ENCODE measurements at places on chromosomes 13 and 19.

DNA sequence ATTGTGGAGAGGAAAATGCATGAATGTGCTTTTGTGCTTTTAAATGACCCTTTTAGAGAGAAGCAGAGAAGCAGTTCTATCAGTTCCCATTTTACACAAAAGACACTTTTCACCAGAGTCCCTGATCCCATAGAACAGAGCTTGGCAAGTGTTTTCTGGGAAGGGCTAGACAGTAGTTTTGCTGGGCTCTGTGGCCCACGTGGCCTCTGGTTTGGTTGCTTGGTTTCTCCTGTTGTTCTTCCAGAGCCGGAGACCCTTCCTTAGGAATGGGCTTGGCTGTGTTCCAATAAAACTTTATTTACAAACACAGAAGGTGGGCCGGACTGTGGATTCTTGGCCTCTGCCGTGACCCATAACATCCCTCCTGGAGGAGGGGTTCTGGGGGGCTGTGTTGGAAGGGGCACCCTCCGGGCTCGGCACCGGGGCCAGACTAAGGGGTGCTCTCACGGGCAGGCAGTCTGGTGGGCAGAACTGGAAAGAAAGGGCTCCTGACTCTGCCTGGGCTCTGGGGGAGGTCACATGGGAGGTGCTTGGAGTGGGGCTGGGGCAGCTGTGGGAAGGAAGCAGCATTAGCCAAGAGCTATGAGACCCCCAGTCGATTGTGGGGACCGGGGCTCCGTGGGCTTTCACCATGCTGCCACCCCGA, 3.2 kb downstream of the SPPL2B start:
- no peak for DNase-seq

GRCh38 chr19:11578258-11579142, 1.1 kb upstream of the ACP5 start:
- no peak for DNase-seq

DNA sequence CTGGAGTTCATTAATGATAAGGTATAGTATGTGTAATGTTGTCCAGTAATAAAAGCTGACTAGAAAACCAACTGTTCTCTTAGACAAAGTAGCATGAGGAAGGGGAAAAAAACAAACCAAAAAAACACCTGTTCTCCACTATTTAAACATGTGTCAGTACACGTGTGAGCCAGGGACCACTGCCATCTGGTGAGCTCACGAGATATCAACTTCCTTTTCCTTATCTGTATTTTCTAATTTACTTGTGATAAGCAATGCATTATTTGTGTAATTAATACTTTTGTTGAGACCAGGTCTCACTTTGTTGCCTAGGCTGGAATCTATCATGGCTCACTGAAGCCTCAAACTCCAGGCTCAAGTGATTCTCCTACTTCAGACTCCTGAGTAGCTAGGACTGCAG, 4.3 kb upstream of the SIX5 start:
- DNase-seq, result no peak

GRCh38 chr13:96202315-96202714, 112.4 kb downstream of the HS6ST3 start:
- DNase-seq, result no peak

DNA sequence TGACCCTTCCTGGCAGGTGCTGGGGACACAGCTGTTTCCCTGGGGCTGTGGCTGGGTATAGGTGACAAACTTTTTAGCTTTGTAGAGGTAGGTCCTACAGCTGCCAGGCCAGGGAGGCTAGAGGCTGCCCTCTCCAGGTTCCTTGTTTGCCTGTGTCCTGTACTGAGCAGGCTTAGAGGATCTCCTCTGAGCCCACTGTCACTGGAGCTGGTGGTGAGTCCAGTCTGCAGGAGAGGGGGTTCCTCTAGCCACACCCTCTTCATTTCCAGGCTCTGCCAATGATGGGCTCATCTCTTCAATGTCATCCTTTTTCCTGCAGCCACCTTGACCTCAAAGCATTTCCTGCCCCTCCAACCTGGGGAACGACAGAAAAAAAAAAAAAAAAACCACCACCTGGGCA, 12.6 kb upstream of the RAB11B start:
- no peak for DNase-seq

DNA sequence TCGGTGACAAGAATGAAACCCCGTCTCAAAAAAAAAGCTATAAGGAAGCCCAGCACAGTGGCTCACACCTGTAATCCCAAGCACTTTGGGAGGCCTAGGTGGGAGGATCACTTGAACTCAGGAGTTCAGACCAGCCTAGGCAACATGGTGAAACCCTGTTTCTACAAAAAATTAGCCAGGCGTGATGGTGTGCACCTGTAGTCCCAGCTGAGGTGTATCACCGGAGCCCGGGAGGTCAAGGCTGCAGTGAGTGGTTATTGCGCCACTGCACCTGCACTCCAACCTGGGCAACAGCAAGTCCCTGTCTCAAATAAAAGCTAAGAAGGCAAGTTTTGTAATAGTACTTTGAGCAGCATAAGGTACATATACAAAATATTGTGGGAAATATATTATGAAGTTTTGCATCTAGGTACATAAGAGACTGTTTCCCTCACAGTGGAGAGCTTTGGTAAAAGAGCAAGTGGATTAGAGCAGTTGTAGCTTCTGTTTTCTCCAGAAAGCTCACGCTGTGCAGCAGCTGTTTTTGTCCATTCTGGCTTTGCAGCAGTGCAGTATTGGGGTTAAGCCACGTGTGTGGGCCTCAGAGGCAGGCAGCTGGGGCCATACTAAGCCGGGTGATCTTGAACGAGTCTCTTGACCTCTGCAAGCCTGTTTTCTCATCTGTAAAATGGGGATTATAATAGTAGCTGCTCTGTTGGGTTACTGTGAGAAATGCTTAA, 35.4 kb downstream of the ARHGAP35 start:
- DNase-seq, result no peak

DNA sequence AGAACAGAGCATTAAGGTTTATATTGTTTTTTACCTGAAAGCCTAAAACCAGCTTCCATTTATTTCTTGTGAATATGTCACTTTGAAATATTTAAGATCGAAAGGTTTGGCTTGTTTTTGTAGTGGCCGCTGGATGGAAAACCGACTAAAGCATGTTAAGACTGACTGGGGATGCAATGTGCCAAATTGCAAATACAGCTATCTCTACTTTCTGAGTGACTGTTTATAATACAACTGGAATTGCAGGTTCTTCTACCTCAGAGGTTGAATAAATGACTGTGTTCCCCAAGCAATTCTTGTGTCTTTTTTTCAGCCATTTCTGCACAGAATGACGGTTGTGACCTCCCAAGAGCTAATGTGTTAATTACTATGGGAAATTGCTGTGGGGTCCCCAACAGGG, 50.0 kb upstream of the TMTC4 start:
- no peak for DNase-seq

DNA sequence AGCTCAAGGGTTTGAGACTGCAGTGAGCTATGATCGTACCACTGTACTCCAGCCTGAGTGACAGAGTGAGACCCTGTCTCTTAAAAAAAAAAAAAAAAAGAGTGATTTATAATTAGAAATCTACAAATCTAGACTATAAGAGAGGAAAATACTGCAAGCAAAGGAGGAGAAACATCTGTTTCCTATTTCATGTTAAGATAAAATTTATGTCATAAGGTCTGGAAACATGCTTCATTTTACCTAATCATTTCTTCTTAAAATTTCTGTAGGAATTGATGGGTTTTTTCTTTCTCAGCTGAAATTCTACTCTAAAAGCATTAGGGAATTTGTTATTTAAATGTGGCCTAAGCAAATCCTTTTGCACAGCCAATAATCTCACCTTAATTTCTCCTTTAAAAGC, 53.2 kb downstream of the C13orf42 start:
- no peak for DNase-seq

GRCh38 chr19:28864024-28864503, 348.9 kb downstream of the UQCRFS1 start:
- DNase-seq, result no peak

DNA sequence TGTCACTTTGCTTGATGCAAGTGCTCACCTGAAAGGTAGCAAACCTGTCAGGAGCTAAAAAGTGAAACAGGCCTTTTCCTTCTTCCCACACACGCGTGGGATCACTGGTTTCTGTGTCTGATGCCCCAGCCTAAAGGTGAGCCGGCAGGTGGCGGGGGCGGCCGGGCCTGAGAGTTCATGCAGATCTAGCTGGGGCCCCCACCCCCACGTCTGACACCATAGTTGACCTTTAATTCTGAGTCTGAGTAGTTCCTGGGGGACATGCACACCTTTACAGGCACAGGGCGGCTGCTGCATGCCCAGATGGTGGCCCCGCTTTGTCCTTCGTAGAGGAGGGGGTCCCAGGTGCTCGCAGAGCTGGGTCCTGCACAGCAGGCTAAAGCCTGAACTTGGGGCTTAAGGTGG, 345.3 kb downstream of the TEX29 start:
- no peak for DNase-seq

GRCh38 chr19:32866564-32867265, 2.9 kb downstream of the SLC7A9 start:
- no peak for DNase-seq

DNA sequence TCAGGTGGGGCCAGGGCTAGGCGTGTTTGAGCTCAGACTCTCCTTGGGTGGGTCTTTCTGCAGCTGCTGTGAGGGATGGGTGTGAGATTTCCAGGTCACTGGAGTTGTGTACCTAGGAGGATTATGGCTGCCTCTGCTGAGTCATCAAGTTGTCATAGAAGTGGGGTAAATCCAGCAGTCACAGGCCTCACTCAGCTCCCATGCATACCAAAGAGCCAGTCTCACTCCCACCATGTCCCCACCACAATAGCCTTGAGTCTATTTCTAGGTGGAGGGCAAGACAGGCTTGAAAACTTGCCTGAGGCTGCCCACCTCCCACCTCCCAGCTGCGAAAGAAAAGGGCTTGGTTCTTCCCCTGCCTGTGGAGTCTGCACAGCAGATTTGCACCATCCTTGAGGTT, 194.0 kb upstream of the PCDH17 start:
- DNase-seq, result no peak

- no peak for DNase-seq
Observed at GRCh38 chr19:3603121-3603811, 3.4 kb downstream of the TBXA2R start.

DNA sequence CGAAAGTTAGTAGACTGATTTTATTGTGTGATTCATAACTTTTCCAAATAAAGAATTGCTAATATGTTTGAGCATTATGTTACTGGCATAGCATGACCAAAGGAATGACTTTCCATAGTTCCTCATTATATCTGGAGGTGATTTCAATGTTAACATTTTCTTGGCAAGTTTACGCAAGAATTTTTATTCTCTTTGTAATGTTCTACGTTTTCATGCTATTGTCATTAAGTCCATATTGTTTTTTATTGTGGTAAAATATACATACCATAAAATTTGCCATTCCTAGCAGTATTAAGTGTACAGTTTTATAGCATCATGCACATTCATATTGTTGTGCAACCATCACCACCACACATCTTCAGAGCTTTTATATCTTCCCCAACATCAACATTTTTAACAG, 14.8 kb downstream of the KCTD12 start:
- no peak for DNase-seq

GRCh38 chr13:98823442-98823841, 71.0 kb upstream of the SLC15A1 start:
- DNase-seq, result no peak

DNA sequence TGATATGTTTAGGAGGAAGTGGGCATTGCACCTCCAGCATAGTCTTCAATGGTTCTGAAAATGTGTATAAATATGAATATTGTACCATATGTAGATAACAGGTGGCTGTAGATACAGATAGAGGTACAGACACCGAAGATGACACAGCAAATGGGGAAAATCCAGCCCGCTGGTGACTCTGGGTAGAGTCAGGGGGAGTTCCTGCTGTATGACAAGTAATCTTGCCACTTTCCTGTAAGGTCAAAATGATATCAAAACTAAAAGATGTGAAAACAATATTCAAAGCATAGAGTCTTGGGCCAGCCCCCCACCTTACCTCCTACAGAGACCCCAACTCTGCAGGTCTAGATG, 17.8 kb downstream of the C2CD4C start:
- DNase-seq, result no peak

GRCh38 chr19:50658441-50659317, 9.4 kb downstream of the C19orf81 start:
- peak; percentile 84 for DNase-seq

GRCh38 chr19:13869281-13869680, 7.7 kb upstream of the NANOS3 start:
- DNase-seq, result no peak

DNA sequence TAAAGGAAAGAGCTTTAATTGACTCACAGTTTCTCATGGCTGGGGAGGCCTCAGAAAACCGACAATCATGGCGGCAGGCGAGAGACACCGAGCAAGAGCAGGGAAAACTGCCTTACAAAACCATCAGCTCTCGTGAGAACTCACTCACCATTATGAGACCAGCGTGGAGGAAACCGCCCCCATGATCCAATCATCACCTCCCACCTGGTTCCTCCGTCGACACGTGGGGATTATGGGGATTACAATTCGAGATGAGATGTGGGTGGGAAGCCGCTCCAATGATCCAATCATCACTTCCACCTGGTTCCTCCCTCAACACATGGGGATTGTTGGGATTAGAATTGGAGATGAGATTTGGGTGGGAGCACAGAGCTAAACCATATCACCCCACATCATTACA, 293.9 kb downstream of the ABCC4 start:
- no peak for DNase-seq

- DNase-seq, result no peak
Observed at GRCh38 chr13:108795841-108796240, 166.4 kb downstream of the MYO16 start.

GRCh38 chr13:58097831-58098230, 466.3 kb downstream of the PCDH17 start:
- DNase-seq, result peak; percentile 3

- no peak for DNase-seq
Observed at GRCh38 chr19:44596428-44597130, 16.8 kb upstream of the IGSF23 start.

GRCh38 chr13:51044023-51044665, 66.9 kb downstream of the C13orf42 start:
- no peak for DNase-seq

- DNase-seq, result no peak
Observed at GRCh38 chr13:102817907-102818306, 19.0 kb downstream of the BIVM start.

- peak; percentile 39 for DNase-seq
Observed at GRCh38 chr13:29548722-29549121, 46.8 kb downstream of the SLC7A1 start.

DNA sequence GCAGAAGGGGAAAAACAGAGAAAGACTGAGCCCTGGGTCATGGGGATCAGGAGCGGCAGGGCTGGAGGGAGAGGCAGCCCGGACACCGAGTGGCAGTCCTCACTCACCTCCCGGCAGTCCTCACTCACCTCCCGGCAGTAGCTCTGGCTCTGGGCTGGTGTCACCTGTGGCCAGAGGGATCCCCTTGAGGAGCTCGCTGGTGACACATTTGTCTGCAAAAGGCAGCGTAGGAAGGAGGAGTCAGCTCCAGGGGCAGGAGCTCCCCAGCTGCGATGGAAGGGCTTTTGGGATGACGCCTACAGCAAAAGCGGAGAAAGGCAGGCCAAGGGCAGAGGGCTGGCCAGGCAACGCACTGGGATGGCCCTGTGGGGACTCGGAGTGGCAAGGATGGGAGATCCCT, 739 bp downstream of the EIF3G start:
- no peak for DNase-seq

DNA sequence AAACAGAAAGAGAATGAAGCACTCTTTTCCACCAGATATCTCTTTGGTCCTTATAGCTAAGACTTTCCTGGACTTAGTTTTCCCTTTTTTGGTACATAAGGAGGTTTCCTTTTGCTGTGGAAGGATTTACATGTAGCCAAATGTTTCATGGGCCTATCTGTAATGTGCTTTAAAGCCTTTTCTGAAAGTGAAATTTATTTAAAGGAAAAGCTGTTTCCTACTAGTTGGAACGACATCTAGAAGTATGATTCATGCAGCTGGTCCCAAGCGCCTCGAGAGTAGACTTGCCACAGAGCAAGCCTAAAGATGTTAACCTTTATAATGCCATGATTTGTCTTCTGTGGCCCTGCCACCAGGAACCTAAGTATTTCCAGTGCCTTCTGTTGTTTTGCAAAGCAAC, 390.3 kb downstream of the DLEU7 start:
- DNase-seq, result no peak

Data from fibroblast of pulmonary artery (primary cell).